ENCODE measurements at places on chromosomes 12 and 14.

DNA sequence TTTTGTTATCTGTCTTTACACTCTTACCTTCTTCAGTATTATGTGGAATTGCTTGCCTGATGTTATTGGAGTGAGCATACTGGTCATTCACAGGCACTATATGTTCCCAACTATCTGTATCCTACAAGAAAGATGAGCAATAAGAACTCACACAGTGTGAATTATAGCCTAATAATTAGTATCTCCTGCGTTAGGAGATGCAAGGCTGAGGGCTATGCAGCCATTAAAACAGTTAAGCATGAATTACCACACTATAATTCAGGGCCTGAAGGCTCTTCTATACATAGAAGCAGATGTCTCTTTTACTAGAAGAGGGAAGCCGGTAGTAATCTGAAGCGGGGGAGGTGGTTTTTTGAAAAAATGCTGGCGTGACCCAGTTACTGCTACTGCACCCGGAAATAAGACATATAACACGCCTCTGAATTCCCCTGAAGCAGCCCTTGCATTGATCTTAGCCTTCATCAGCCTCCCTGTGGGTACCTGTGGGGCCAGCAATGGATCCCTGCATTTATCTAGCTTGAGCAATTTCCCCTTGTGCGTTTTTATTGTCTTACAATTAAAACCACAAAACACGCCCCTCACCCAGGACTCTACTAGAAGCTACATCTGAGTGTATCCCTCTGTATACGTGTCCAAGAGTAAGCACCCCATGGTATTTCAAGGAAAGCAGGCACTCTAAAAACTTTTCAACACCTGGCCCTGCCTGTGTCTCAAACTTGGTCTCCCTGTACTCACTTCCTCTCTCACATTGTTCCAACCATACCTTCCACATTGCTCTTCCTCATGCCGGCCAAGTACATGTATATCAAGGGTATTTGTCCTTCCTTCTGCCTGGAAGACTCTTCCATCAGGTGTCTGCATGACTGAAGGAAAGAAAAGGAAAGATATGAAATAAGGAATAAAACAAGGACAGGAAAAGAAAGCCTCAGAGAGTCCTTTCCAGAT, 210.9 kb upstream of the ARID2 start:
- no peaks in the 10 kb centered on the region for H3K27me3 ChIP-seq
- no peak for DNase-seq
- H3K4me3 ChIP-seq: no peak overlapping the region
- no peaks in the 10 kb centered on the region for H3K4me1 ChIP-seq
- no peaks in the 10 kb centered on the region for H3K36me3 ChIP-seq

DNA sequence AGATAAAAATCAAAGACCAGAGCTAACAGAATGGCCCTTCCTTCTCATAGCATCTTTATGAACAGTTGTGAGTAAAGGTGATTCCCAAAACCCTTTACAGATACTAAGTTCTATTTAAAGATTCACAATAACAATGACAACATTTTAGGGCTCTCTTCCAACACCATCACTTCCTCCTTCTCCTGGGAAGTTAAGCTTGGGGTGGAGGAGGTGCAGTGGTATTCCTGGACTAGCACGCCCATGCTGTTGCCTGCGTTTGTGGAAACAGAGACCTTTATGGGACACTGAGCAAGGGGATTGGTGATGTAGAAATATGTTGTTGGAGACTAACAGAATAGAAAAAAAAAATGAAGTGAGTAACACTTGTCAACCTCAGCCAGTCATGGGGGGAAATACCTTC, 22.5 kb downstream of the SYNE2 start:
- H3K4me3 ChIP-seq: no peak overlapping the region
- H3K27me3 ChIP-seq: no peaks in the 10 kb centered on the region
- H3K27ac ChIP-seq: no peak overlapping the region
- no peaks in the 10 kb centered on the region for H3K36me3 ChIP-seq
- peak; percentile 54 for DNase-seq

GRCh38 chr12:110862329-110862728, 15.5 kb downstream of the CCDC63 start:
- H3K36me3 ChIP-seq: no peaks in the 10 kb centered on the region
- no peak overlapping the region for H3K4me3 ChIP-seq
- H3K4me1 ChIP-seq: no peaks in the 10 kb centered on the region
- H3K27ac ChIP-seq: no peak overlapping the region

DNA sequence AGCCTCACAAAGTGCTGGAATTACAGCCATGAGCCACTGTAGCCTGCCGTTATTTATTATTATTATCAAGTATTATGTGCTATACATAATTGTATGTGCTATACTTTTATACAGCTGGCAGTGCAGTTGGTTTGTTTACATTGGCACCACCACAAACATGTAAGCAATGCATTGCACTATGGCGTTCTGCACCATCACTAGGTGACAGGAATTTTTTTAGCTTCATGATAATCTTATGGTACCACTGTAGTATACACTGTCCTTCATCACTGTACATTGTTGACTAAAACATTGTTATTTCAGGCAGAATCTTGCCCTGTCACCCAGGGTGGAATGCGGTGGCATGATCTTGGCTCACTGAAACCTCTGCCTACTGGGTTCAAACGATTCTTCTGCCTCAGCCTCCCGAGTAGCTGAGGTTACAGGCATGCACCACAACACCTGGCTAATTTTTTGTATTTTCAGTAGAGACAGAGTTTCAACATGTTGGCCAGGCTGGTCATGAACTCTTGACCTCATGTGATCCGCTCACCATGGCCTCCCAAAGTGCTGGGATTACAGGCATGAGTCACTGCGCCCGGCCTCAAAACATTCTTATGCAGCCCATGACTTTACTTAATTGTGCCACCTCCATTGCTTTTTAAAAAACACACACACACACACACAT, 17.1 kb downstream of the MRPL42 start:
- no peaks in the 10 kb centered on the region for H3K4me1 ChIP-seq
- H3K4me3 ChIP-seq: no peak overlapping the region
- H3K27me3 ChIP-seq: no peaks in the 10 kb centered on the region
- peaks cover 27% of the 10 kb centered on the region for H3K36me3 ChIP-seq

- H3K36me3 ChIP-seq: no peaks in the 10 kb centered on the region
- no peak overlapping the region for H3K4me3 ChIP-seq
- H3K27ac ChIP-seq: no peak overlapping the region
- peak; percentile 17 for DNase-seq
Measured at GRCh38 chr14:92973261-92973797, 50.4 kb downstream of the CHGA start.

DNA sequence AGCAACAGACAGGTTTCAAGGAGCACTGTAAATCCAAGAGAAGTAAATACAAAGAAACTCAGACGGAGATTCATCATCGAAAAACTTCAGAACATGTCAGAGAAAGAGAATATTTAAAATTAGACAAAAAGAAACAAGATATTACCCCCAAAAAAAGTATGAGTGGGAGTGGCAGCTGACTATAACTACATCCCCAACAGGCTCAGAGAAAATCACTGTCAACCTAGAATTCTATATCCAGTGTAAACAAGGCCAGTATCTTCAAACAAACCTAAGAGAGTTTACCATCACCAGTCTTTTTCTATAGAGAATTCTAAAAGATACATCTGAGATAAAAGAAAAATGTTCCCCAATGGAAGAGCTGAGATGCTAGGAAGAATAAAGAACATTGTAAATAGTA, 39.6 kb downstream of the CRY1 start:
- no peak for DNase-seq
- H3K4me3 ChIP-seq: no peak overlapping the region
- peaks cover 24% of the 10 kb centered on the region for H3K4me1 ChIP-seq
- H3K36me3 ChIP-seq: no peaks in the 10 kb centered on the region
- H3K27me3 ChIP-seq: no peaks in the 10 kb centered on the region

- no peak overlapping the region for H3K4me3 ChIP-seq
- H3K36me3 ChIP-seq: no peaks in the 10 kb centered on the region
- DNase-seq: peak; percentile 2
- H3K27me3 ChIP-seq: no peaks in the 10 kb centered on the region
- no peak overlapping the region for H3K27ac ChIP-seq
Measured at GRCh38 chr14:38238332-38238731, 17.6 kb downstream of the CLEC14A start.

GRCh38 chr14:64723691-64724577, 19.7 kb downstream of the PLEKHG3 start:
- no peak overlapping the region for H3K27ac ChIP-seq
- H3K27me3 ChIP-seq: no peaks in the 10 kb centered on the region
- H3K4me1 ChIP-seq: peaks cover 16% of the 10 kb centered on the region
- no peak for DNase-seq
- no peak overlapping the region for H3K4me3 ChIP-seq

DNA sequence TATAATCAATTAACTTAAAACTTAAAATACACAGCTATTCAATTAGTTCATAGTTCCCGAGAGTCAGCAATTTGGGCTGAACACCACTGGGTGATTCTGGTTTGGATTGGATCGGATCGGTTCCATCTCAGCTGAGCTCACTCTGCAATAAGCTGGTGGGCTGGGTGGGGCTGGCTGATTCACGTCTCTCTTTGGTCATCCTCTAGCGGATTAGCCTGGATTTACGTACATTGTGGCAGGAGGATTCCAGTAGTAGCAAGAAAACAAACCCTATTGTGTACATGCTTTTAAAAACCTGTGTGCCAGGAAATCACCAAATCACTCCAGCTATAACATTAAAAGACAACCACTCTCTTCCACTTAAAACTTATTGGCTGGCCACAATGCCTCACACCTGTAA, 3.2 kb upstream of the CLEC4C start:
- no peaks in the 10 kb centered on the region for H3K27me3 ChIP-seq
- DNase-seq: no peak
- H3K27ac ChIP-seq: no peak overlapping the region
- H3K4me1 ChIP-seq: no peaks in the 10 kb centered on the region
- no peak overlapping the region for H3K4me3 ChIP-seq

DNA sequence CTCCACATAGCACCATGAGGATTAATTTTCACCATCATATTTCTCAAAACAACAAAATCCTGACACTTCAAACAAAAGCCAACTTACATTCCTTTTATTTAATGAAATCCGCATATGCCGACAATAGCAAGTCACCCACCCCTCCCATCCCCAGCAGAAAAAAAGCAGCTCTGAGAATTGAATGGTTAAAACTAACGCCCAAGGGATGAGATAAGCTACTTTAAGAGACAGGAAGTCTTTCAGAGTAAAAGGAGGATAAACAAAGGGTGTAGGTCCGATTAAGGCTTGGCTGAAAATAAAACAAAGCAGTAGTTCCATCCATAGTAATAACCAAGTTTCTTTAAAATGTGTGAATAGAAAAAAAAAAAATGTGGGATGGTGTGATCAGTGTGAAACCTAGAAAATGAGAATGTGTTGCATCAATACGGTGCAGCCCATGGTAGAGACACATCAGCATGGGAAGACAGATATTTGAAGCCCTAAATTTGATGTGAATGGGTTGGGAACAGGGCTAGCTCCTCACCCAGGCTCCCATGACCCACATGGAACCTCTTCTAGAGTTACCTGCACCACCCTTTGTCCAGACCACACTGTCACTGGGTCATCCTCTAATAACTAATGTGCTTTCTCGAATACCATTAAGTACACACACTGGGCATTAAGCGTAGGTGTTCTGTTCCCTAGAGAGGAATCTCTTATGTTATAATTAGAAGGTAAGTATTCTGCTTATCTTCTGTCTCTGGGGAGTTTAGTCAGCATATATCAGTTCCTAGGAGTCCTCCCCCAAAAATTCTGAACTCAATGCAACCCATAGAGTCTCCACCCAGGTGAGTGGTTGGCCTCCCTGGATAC, 31.7 kb downstream of the RTRAF start:
- H3K36me3 ChIP-seq: no peaks in the 10 kb centered on the region
- H3K4me3 ChIP-seq: no peak overlapping the region
- H3K27ac ChIP-seq: peak overlapping the region; percentile 88
- H3K27me3 ChIP-seq: peaks cover 2% of the 10 kb centered on the region
- peaks cover 67% of the 10 kb centered on the region for H3K4me1 ChIP-seq
- peak; percentile 83 for DNase-seq

- no peaks in the 10 kb centered on the region for H3K27me3 ChIP-seq
- H3K27ac ChIP-seq: no peak overlapping the region
- H3K4me3 ChIP-seq: no peak overlapping the region
- H3K4me1 ChIP-seq: no peaks in the 10 kb centered on the region
Measured at GRCh38 chr12:41979574-41979973, 165.1 kb downstream of the GXYLT1 start.

GRCh38 chr14:81801921-81802320, 268.3 kb upstream of the SEL1L start:
- DNase-seq: no peak
- no peaks in the 10 kb centered on the region for H3K36me3 ChIP-seq
- H3K4me3 ChIP-seq: no peak overlapping the region
- no peaks in the 10 kb centered on the region for H3K27me3 ChIP-seq
- no peak overlapping the region for H3K27ac ChIP-seq

- no peak for DNase-seq
- no peaks in the 10 kb centered on the region for H3K4me1 ChIP-seq
- no peaks in the 10 kb centered on the region for H3K36me3 ChIP-seq
- H3K27ac ChIP-seq: no peak overlapping the region
- H3K4me3 ChIP-seq: no peak overlapping the region
Measured at GRCh38 chr14:31677630-31678029, 116.4 kb downstream of the NUBPL start.

DNA sequence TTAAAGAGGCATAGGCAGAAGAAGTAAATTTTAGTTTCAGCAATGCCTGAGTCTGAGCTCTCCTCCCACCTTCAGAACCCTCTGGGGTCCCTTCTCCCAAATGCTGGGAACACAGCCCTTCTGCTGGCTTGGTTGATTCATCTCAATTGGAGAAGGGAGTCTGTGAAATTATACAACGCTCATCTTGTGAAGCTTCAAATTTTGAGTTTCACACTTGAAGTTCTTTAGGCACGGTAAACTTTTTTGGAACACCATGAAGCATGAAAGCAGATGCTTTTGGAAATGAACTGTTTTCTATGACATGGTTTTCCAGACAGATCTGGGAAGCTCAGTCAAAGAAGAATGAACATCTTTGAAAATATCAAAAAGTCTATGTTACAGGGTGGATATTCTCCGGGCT, 69.9 kb downstream of the TBK1 start:
- no peaks in the 10 kb centered on the region for H3K4me1 ChIP-seq
- no peak overlapping the region for H3K4me3 ChIP-seq
- H3K27me3 ChIP-seq: peaks cover 8% of the 10 kb centered on the region
- H3K27ac ChIP-seq: no peak overlapping the region
